Hair follicular keratinocyte (primary cell): ENCODE measurements at places on chromosomes 16 and 17. TPM values are rescaled to one million over a fixed set of nuclear protein-coding genes. Genes with fewer than 3 reads are reported as not detected.

The SLFN14 gene
- total RNA-seq: not detected in 2 replicates

The OR1D2 gene
- not detected in 2 replicates for total RNA-seq

The ANKRD40CL gene
- not detected in 2 replicates for total RNA-seq

The CCL3 gene
- not detected in 2 replicates for total RNA-seq

The TP53TG3D gene
- total RNA-seq: not detected in 2 replicates

The KCNJ2 gene
- 0.08 TPM in 1 of 2 replicates, not detected in the other for total RNA-seq

The GPR142 gene
- total RNA-seq: not detected in 2 replicates

The PDILT gene
- total RNA-seq: not detected in 2 replicates

The HSPB9 gene
- total RNA-seq: not detected in 2 replicates
